ENCODE measurements at places on chromosomes 1 and 21. TPM values are rescaled to one million over a fixed set of nuclear protein-coding genes. Genes with fewer than 3 reads are reported as not detected.

GRCh38 chr1:46673749-46674182, 2.1 kb downstream of the TEX38 start:
- H3K4me3 ChIP-seq, result no peak overlapping the region
- no peaks in the 10 kb centered on the region for H3K27me3 ChIP-seq
- H3K27ac ChIP-seq, result peak overlapping the region; percentile 3
- H3K36me3 ChIP-seq, result peaks cover 43% of the 10 kb centered on the region
- peak; percentile 33 for DNase-seq
- H3K4me1 ChIP-seq, result peaks cover 39% of the 10 kb centered on the region

DNA sequence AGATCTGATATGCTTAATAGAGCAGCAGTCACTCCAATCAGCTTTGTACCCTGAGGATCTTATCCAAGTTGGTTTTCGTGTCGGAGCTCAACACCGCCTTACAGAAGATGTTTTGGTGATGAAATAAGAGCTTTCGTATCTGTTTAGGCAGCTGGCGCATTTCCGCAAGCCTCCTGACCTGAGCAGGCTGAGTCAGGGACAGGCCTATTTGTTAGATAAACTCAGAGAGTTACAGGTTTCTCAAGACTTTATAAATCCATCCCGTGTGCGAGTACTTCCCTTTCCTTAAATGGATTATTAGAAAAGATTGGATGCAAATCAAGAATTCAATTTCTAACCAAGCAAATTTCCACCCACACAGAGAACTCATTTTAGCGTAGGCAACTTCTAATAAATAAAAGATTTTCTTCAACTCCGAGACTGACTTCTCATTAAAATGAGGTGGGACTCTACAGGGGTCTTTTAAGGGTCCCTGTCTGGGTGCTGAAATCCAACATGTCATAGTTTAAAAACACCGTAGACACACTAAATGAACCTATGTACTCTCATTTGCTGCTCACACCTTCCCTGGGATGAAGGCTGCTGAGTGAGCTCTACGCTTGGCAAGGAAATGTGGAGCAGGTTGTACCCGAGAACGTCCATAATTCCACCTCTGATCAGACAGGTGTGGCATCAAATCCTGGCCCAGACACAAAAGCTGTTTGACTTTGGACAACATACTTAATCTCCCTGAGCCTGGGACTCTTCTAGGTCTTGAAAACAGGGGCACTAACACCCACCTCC, 106.9 kb upstream of the F3 start:
- DNase-seq, result no peak
- no peak overlapping the region for H3K27ac ChIP-seq
- H3K36me3 ChIP-seq, result no peaks in the 10 kb centered on the region
- H3K4me3 ChIP-seq, result no peak overlapping the region
- no peaks in the 10 kb centered on the region for H3K4me1 ChIP-seq
- no peaks in the 10 kb centered on the region for H3K27me3 ChIP-seq

- H3K4me1 ChIP-seq, result peaks cover 13% of the 10 kb centered on the region
- no peaks in the 10 kb centered on the region for H3K36me3 ChIP-seq
- H3K27me3 ChIP-seq, result peaks cover 3% of the 10 kb centered on the region
- peak overlapping the region; percentile 17 for H3K27ac ChIP-seq
Observed at GRCh38 chr1:84619383-84620102, 45.3 kb upstream of the CTBS start.

DNA sequence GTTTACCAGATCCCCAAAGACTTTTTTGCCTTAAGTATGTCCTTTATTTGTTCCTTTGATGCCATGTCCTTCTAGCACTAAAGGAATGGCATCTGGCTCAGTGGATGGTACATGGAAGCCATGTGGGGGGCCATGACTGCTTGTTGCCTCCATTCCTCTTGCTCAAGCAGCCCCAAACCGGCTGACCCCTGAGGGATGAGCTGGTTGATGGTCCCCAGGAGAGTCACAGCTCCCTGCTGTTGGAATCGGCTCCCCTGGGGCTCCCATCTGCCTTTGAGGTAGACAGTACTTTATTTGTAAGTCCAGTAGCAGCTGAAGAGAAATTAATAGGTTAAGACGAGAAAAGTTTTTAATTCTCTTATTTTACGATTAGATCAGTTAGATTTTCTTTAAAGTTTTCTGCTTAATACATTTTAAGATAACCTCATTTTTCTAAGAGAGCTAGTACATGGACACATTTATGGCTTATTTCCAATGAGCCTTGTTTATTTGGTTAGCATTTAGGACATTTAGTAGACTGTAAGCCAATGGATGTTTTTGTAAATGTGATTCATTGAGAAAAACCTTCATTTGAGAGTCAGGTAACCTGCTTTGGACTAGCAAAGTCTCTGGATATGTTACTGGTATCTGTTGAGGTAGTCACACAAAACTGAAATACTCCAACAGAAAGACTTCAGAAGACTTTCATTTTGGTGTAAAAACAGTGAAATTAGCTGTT, 88.2 kb downstream of the CAMTA1 start:
- H3K4me1 ChIP-seq, result peaks cover 35% of the 10 kb centered on the region
- H3K4me3 ChIP-seq, result no peak overlapping the region
- H3K27me3 ChIP-seq, result no peaks in the 10 kb centered on the region
- peaks cover 12% of the 10 kb centered on the region for H3K36me3 ChIP-seq
- H3K27ac ChIP-seq, result no peak overlapping the region

GRCh38 chr1:169892927-169893644, 610 bp downstream of the SCYL3 start:
- peak overlapping the region; percentile 84 for H3K27ac ChIP-seq
- H3K27me3 ChIP-seq, result peaks cover 18% of the 10 kb centered on the region
- no peak for DNase-seq
- H3K36me3 ChIP-seq, result peaks cover 23% of the 10 kb centered on the region

DNA sequence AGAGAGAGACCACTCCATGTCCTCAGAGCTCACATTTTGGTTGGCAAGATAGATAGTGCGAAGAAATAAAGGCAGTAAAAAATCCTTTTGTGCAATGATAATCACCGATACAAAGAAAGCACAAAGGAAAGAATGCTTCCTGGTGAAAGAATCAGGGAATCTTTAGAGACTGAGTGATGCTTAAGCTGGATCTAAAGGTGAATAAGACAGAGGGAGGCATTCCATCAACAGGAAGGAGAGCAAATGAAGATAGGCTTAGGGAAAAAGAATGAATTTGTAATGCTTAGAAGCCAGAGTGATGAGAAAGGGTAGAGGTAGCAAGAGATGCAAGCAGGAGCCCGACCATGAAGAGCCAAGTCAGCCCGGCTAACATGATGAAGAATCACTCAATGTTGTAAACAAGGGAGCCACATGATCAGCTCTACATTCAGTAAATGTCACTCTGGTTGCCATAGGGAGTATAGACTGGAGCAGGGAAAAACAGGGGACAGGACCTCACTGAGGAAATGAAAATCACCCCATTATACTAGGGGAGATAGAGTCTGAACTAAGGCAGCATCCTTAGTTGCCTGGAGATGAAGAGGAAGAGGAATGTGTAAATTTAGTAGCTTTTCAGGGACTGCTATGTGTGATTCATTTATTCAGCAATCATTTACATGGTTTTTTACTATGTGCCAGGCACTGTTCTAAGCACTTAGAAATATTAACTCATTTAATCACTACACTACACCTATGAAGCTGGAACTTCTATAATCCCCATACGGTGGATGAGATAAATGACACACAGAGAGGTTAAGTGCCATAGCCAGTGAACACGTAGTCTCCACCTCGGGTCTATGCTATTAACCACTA, 402.6 kb upstream of the NFIA start:
- H3K27me3 ChIP-seq, result no peaks in the 10 kb centered on the region
- no peak for DNase-seq
- H3K36me3 ChIP-seq, result no peaks in the 10 kb centered on the region
- no peak overlapping the region for H3K27ac ChIP-seq
- H3K4me1 ChIP-seq, result no peaks in the 10 kb centered on the region
- H3K4me3 ChIP-seq, result no peak overlapping the region

The PLEKHN1 gene
- 1.7 TPM for total RNA-seq
